ENCODE measurements at places on chromosomes 7 and 10. TPM values are rescaled to one million over a fixed set of nuclear protein-coding genes. Genes with fewer than 3 reads are reported as not detected.

- H3K4me1 ChIP-seq, result no peaks in the 10 kb centered on the region
- no peaks in the 10 kb centered on the region for H3K36me3 ChIP-seq
- no peak for DNase-seq
- H3K27ac ChIP-seq, result no peak overlapping the region
Observed at GRCh38 chr10:79322616-79323543, 24.4 kb upstream of the PPIF start.

- no peaks in the 10 kb centered on the region for H3K27me3 ChIP-seq
- H3K36me3 ChIP-seq, result no peaks in the 10 kb centered on the region
- H3K4me1 ChIP-seq, result no peaks in the 10 kb centered on the region
- no peak for DNase-seq
- no peak overlapping the region for H3K27ac ChIP-seq
Observed at GRCh38 chr10:13922586-13922985, 335.8 kb downstream of the PRPF18 start.

DNA sequence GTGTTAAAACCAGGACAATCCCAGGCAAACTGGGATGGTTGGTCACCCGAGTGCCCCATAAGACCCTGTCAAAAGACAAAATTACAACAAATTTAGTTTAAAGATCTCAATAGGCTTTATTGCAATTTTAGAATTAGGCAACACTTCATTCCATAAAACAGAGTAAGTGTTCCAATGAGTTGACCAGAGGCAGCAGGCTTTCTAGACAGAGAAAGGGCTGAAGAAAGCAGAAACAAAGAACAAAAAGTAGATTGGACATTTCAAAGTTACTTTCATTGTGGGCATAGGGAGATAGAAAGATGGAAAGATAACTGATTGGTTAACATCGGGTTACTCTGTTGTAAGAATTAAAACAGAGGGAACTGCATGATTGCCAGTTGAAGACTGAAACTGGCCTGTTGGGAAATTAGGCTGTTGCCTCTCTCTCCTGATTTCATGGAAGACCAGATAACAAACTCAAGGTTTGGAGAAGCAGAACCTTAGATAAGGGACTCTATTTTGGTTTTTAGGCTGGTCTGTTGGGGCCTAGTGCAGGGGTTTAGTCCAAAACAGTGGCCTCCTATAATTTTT lies 36.3 kb downstream of the ENTPD1 start:
- H3K4me3 ChIP-seq, result no peak overlapping the region
- peaks cover 6% of the 10 kb centered on the region for H3K4me1 ChIP-seq
- H3K27me3 ChIP-seq, result peaks cover 18% of the 10 kb centered on the region
- H3K36me3 ChIP-seq, result no peaks in the 10 kb centered on the region
- DNase-seq, result no peak

DNA sequence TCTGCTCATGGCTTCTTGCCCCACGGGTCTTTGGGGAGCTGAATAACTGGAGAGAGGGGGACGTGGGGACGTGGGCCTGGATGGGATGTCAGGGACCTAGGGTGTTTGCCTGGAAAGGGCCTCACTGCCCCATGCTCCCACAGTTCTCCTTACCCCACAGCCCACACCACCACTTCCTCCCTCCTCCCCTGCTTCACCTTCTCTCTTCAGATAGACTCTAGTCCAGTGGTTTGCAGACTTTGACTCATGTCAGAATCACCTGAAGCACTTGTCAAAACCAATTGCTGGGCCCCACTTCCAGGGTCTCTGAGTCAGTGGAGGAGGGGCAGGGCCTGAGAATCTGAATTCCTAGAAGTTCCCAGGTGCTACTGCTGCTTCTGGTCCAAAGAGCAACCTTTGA lies 327.4 kb downstream of the RPS24 start:
- H3K4me1 ChIP-seq, result peaks cover 4% of the 10 kb centered on the region
- no peak overlapping the region for H3K4me3 ChIP-seq
- H3K27ac ChIP-seq, result no peak overlapping the region
- no peaks in the 10 kb centered on the region for H3K36me3 ChIP-seq
- H3K27me3 ChIP-seq, result no peaks in the 10 kb centered on the region
- no peak for DNase-seq

DNA sequence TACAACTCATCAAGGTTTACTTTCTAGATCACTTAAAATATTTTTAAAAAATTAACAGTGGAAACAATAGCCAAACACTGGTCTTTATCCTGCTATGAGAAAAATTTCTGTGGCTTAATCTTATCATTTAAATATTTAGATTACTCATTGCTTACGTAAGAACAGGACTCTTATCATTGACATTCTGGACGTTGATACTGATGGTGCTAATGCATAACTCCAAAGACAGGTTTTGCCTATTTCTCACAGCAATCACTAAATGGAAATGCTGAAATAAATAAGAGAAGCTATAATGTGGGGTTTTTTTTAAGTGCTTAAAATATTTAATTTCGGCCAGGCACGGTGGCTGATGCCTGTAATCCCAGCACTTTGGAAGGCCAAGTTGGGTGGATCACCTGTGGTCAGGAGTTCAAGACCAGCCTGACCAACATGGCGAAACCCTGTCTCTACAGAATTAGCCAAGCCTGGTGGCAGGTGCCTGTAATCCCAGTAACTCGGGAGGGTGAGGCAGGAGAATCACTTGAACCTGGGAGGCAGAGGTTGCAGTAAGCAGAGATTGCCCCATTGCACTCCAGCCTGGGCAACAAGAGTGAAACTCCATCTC lies 195.0 kb downstream of the HGF start:
- no peak for DNase-seq
- H3K4me1 ChIP-seq, result no peaks in the 10 kb centered on the region
- no peak overlapping the region for H3K4me3 ChIP-seq
- no peak overlapping the region for H3K27ac ChIP-seq
- H3K27me3 ChIP-seq, result no peaks in the 10 kb centered on the region

DNA sequence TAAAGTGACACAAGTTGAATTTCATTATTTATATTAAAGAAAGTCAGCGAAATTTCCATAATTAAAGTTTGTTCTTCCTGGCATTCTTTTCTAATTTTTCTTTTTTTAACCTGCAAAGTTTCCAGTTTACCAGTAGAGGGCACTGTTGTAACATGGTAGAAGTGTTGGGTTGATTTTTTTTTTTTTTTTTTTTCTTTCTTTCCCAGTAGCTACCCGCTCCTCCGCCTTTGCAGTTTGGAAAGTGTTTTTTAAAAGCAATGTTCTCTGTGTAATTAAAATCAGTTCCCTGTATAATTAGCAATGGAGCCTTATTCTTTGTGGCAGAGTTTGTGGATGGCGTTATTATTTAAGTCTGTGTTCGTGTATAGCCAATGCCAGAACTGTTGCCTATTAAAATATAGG lies 53.7 kb downstream of the TAF3 start:
- peaks cover 24% of the 10 kb centered on the region for H3K4me1 ChIP-seq
- H3K36me3 ChIP-seq, result no peaks in the 10 kb centered on the region
- H3K4me3 ChIP-seq, result no peak overlapping the region
- no peak for DNase-seq
- H3K27me3 ChIP-seq, result no peaks in the 10 kb centered on the region

DNA sequence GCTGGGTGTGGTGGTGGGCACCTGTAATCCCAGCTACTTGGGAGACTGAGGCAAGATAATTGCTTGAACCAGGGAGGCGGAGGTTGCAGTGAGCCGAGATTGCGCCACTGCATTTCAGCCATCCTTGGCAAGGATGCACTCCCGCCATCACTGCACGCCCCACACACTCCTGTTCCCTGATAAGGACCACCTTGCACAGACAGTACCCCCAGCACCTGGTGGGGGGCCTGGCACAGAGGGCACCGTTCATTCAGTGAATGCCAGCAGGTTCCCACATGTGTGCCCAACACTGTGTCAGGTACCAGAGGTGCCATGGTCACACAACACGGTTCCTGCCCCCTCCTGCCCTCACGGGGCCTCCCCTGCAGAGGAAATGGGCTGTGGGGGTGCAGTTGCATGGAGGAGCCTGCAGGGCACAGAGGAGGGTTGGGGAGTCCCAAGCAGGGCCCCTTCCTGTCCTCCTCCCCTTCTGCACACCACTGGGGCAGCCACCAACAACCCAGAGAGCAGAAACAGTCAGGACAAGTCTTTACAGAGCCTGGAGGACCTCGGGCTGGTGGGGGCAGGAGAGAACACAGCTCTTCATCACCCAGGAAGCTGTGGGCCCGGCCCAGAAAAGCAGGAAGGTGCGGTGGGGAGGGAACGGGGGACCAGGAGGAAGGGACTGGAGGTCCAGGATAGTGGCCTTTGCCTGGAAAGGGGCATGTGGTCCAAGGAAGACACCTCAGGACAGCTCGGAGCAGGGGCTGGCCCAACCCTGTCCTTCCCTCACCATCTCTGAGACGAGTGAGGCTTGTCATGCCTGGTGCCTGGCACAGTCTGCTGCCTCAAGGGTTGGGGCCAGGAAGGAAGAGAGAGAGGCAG lies 7.1 kb downstream of the CRYGN start:
- no peak overlapping the region for H3K27ac ChIP-seq
- H3K27me3 ChIP-seq, result no peaks in the 10 kb centered on the region
- no peaks in the 10 kb centered on the region for H3K36me3 ChIP-seq
- peaks cover 8% of the 10 kb centered on the region for H3K4me1 ChIP-seq
- H3K4me3 ChIP-seq, result no peak overlapping the region

GRCh38 chr7:135971366-135971725 lies 5.8 kb downstream of the MTPN start:
- H3K27me3 ChIP-seq, result no peaks in the 10 kb centered on the region
- DNase-seq, result no peak
- peaks cover 2% of the 10 kb centered on the region for H3K4me1 ChIP-seq
- no peak overlapping the region for H3K27ac ChIP-seq
- peaks cover 48% of the 10 kb centered on the region for H3K36me3 ChIP-seq
- H3K4me3 ChIP-seq, result no peak overlapping the region

DNA sequence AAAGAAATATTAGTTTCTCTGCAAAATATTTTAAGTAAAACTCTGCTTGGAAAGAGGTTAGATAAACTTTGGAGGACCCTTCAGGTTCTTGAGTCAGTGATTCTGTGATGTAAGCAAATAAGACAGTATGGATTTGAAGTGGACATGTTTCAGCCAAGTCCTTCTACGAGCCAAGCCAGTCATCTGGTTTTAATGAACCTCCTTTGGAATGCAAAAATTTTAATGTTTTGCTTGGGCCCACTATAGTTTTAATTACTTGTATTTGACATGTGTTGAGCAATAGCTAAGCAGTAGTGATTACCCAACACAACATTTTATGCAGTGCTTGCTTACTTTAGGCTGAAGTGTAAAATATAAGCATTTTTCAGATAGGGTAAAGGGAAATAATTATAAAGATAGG lies 296.3 kb upstream of the SEMA3D start:
- H3K4me3 ChIP-seq, result no peak overlapping the region
- no peak for DNase-seq
- no peaks in the 10 kb centered on the region for H3K27me3 ChIP-seq

GRCh38 chr7:876972-877311 lies 588 bp downstream of the GET4 start:
- H3K27me3 ChIP-seq, result no peaks in the 10 kb centered on the region
- H3K4me3 ChIP-seq, result peak overlapping the region; percentile 81
- peak overlapping the region; percentile 71 for H3K27ac ChIP-seq
- peaks cover 4% of the 10 kb centered on the region for H3K4me1 ChIP-seq

DNA sequence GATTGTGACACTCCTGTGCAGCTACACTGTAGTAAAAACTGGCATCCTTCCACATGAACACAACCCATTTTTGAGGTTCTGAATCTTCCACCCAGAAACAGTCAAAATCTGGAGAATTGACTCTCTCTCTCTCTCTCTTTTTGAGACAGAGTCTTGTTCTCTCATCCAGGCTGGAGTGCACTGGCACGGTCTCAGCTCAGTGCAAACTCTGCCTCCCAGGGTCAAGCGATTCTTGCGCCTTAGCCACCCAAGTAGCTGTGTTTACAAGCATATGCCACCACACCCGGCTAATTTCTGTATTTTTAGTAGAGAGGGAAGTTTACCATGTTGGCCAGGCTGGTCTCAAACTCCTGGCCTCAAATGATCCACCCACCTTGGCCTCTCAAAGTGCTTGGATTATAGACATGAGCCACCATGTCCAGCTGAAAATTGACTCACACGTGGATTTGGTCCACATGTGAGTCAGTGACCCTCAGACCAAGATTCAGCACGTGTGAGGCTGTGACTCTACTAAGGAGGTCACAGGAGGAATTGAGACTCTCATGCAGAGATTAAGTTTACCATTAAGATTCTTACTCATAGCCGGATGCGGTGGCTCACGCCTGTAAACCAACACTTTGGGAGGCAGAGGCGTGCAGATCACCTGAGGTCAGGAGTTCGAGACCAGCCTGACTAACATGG lies 12.1 kb upstream of the ZNF107 start:
- no peaks in the 10 kb centered on the region for H3K27me3 ChIP-seq
- H3K27ac ChIP-seq, result no peak overlapping the region
- H3K4me1 ChIP-seq, result no peaks in the 10 kb centered on the region
- DNase-seq, result no peak

DNA sequence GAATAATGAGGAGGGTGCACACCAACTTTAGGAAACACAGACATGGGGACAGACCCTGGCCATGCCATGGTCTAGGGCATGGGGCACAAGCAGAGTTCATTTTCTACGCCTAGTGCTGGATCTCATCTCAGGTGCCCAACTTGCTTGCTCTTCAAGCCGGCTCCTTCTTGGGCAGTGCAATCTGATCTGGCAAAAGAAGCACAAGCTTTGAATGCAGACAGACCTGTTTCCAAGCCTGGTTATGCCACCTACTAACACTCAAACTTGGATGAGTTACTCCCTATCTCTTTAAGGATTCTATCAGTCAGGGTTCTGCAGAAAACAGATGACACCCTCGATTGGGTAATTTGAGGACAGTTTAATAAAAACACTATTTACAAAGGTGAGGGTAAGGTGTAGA lies 34.9 kb upstream of the WAPL start:
- H3K27me3 ChIP-seq, result no peaks in the 10 kb centered on the region
- H3K4me3 ChIP-seq, result no peak overlapping the region
- no peak for DNase-seq
- no peak overlapping the region for H3K27ac ChIP-seq

GRCh38 chr7:98137826-98138151 lies 31.1 kb downstream of the LMTK2 start:
- H3K27me3 ChIP-seq, result no peaks in the 10 kb centered on the region
- H3K4me1 ChIP-seq, result peaks cover 3% of the 10 kb centered on the region
- peaks cover 38% of the 10 kb centered on the region for H3K36me3 ChIP-seq
- no peak overlapping the region for H3K27ac ChIP-seq
- no peak for DNase-seq

CPXM2 gene
- 1.4 TPM for total RNA-seq

MYL10 gene
- not detected for total RNA-seq

GRM3 gene
- 1.7 TPM for total RNA-seq

KIF11 gene
- 39.8 TPM for total RNA-seq

ENTPD1 gene
- total RNA-seq, result 3.9 TPM

IQCE gene
- total RNA-seq, result 15.4 TPM

PAX4 gene
- not detected for total RNA-seq

HABP2 gene
- total RNA-seq, result 0.97 TPM

PNLIP gene
- not detected for total RNA-seq

OR2A42 gene
- not detected for total RNA-seq

KNDC1 gene
- 9.6 TPM for total RNA-seq

C7orf57 gene
- total RNA-seq, result not detected

MACC1 gene
- total RNA-seq, result 2.8 TPM
